ENCODE measurements at places on chromosomes 5 and 9.

- no peak for DNase-seq
These were observed 34.8 kb downstream of the DYNC2I2 start for GRCh38 chr9:128621730-128622455.

DNA sequence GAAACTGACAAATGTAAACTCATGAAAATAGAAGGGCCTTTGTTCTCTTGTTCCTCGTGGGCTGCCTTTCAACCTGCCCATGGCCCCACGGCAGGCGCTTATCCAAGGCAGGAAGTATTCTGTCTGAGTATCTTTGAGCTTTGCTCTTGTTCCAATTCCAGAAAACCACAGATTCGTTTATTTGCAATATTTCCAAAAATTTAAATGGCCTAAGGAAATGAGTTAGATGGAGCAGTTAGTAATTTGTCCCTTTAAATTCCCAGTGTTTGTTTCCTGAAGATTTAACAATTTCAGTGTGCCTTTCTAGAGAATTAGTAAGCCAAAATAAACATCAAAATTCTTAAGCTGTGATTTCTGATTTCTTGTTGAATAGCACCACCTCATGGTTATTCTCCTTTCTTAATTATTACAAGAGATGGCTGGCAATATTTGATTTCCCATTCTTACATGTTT lies 299.4 kb upstream of the RASA1 start:
- DNase-seq: no peak

DNA sequence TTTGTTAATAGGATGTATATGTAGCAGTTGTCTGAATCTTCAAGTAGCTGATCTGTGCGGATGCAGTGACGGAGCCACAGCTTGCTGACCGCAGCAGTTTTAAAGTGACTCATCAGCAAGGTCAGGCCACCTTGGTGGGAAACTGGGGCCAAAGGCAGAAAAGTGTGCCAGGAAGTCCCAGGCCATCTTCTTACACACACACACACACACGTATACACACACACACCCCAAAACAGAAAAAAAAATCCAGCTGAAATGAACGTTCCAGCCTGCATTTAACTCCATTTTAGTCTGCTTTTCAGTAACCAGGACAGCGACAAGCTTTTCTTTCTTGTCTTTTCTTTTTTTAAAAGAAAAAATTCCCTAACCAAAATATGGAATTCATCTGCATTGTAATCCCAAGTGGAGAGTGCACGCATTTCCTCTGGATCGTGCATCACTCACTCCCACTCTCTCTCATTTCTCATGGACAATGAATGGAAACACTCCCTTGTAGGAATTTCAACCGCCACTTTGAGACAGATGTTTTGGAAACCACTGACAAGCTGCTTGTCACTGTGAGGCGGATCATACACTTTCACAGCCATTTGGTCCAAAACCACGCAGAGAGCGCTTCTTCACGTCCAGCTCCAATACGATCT lies 103.9 kb downstream of the LHFPL2 start:
- no peak for DNase-seq

DNA sequence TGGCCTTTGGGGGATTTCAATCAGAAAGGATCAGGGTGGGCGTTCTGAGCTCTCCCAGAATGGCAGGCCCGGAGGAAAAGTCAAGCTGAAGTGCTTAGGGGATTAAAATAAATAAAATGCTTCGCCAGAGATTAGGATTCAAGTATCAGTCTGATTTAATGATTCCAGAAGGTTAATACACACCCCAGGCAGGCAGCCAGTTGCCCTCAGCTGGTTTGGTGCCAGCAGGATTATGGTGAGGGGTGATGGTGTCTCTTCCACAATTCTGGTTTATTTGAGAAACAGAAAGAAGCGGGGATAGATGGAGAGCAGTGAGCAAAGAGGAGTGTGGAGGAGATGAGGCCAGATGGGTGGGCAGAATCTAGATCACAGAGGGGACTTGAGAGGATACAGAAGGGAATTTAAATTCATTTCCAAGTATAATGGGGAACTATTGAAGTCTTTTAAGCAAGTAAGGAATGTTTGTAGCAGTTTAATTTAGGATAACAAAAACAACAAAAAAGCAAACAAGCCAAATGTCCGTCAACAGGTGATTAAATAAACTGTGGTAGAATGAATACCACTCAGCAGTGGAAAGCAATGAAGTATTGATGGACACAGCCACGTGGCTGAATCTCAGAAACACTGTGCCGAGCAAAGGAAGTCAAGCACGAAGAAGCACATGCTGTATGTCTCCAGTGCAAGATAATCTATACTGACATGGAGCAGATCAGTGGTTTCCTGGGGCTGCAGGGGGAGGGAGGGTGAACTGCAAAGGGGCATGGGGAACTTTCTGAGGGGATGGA lies 297.7 kb downstream of the MSX2 start:
- no peak for DNase-seq

- DNase-seq: no peak
These were observed 566.4 kb downstream of the EFNA5 start for GRCh38 chr5:107104040-107104995.

- no peak for DNase-seq
These were observed 188.9 kb downstream of the HSD17B3 start for GRCh38 chr9:96113032-96113431.
